ENCODE measurements at places on chromosomes 16 and 17.

DNA sequence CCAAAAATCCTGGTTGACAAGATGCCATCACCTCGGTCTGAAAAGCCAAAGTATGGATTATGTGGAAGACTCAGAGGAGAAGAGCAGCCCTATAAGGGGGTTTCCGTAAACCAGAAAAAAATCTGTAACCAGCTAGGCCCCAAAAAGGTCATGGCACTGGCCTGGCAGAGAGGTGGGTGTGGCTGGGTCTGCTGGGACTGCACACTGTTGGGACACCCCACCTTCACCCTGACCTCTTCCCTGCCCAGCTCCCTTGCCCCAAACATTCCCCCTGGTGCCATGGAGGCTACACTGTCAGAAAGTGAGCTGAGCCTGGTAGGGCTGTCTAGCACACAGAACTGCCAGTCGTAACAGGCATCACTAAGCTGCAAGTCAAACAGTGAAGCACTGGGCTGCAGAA is 6.5 kb downstream of the SLC47A2 start:
- DNase-seq: no peak

- peak; percentile 16 for DNase-seq
These were observed 1.2 kb upstream of the SPAG9 start for GRCh38 chr17:51121620-51122472.

- no peak for DNase-seq
These were observed at the start of gene KRTAP29-1 for GRCh38 chr17:41301916-41302901. TSS of gene KRTAP29-1 (minus strand) at chr17:41302851. CDS start at chr17:41302851, 0 bp downstream.

GRCh38 chr16:50299508-50300105 is 33.3 kb downstream of the ADCY7 start:
- DNase-seq: no peak

DNA sequence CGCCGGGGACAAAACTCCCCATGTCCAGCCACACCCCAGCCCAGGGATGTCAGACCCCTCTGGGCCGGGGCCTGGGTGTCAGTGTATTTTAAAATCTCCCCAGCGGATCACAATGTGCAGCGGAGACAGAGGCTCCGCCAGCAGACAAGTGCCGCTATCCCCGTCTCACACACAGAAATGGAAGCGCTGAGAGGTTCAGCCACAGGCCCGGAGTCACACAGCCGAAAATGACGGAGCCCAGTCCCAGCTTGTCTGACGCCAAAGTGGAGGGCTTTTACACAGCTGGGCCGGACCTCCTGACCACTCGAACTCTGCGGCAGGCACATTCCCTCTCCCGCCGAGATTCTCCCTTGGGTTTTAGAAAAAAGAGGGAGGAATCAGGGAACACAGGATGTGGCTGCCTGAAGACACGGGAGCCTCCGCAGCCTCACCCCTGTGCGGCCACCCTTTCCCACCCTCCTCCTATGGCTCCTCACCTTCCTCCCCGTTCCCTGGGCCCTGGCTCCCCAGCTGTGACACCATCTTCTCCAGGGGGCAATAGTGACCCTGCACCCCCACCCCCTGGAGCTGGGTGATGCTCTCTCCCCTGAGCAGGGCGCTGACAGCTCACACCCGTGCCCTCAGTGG is 6.8 kb upstream of the OSGIN1 start:
- no peak for DNase-seq

GRCh38 chr17:29664743-29665480 is 42.2 kb upstream of the CORO6 start:
- no peak for DNase-seq

GRCh38 chr17:74480290-74480689 is 13.9 kb downstream of the CD300A start:
- no peak for DNase-seq

DNA sequence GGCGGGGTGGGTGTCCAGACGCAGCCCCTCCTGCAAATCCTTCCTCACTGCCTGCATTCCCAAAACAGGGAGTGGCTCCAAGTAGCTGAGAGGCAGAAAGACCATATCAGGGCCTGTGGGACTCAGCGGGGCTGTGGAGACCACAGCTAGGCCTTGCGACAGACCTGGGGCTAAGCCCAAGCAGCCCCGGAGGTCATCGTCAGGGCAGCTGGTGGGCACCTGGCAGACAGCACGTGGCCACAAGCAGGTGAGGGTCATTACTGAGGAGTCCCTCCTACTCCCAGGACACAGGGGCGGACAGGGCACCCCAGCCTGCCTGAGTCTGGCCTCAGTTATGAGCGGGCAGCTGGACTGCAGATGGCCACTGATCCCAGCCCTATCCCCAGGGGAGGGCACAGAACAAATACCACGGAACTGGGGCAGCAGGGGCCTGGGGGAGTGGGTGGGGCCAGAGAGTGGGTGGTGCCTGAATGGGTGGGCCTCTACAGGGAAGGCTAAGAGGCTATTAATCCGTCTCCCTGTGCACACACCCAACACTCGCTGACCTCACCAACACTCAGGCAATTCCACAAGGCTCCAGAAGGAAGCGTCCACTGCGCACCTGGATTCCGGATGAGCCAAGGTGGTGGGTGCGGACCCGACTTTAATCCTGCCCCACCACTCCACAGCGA is 8.5 kb downstream of the HS3ST6 start:
- no peak for DNase-seq

GRCh38 chr17:51997723-51998122 is 160.8 kb downstream of the CA10 start:
- no peak for DNase-seq

DNA sequence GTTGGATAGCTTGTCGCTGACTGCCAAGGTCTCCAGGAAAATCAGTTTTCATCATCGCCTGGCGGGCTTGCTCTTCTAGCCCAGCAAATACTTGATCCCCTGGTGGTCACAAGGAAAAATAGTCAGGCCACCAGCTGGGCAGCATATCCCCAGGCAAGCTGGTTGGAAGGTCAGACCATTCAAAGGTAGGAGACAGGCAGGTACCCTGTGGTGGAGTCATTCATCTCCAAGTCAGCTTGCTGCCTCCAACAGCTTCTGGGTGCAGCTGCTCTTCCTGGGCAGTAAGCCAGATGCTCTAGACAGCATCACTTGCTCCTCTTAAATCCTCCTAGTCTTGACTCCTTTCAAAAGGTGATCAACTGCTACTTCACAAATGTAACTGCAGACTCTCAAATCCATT is 16.0 kb downstream of the ZNF821 start:
- no peak for DNase-seq

GRCh38 chr16:68365167-68365817 is 54.5 kb downstream of the PRMT7 start:
- DNase-seq: no peak

DNA sequence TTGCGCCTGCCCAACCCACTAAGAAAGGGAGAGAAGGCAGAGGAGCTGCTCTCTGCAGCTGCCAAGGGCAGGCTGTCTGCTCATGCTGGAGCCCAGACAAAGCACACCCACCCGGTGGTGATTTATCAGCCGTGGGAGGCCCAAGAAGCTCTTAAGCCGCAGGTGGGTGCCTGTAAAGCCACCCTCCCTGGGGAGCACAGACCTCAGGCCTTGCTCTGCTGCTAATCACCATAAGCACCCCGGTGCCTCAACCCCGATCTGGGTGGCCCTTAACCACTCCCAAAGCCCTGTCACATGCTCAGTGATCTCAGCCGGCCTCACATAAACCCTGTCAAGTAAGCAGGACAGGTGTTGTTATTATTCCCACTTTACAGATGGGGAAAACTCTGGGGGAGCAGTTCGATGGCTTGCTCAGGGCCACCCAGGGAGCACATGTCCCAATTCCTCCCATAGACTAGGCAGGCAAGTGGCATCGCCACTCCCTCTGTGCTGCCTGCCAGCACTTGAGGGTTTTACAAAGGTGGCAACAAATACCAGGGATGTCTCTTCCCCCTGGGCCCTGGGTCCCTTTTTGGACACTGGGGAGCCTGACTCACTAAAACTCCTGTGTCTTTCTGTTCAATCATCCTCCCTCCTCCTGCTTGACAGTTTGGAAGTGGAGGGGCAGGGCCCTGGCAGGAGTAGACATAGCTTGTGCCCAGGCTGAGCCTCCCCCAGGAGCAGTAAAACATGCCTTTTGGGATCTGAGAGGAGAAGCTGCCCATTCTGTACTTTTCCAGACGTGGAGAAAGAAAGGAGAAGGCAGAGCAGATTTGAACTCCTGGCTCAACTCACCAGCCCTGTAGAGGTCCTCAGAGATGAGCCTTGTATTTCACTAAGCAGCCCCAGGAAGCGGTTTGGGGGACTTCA is 299.3 kb downstream of the SOX9 start:
- DNase-seq: no peak

DNA sequence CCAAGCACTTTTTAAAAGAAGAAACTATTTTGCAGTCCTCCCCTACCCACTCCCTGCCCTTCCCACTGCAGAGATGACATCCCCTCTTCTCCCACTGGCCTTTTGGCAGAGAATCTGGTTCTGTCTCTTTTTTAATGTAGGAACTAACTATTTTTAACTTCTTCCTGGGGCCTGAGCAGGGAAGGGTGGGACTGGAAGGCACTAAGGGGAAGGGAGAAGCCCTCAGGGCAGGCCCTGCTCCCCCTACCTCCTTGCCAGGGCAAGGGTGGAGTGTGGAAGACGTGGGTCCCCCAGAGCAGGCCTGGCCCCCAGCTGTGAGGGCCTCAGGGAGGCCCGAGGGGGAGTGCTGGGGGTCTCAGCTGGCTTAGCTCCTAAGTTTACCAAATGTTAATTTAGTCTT is 19.5 kb downstream of the UNC13D start:
- DNase-seq: no peak

- DNase-seq: no peak
These were observed 1.9 kb upstream of the SNAI3 start for GRCh38 chr16:88688013-88688778.

DNA sequence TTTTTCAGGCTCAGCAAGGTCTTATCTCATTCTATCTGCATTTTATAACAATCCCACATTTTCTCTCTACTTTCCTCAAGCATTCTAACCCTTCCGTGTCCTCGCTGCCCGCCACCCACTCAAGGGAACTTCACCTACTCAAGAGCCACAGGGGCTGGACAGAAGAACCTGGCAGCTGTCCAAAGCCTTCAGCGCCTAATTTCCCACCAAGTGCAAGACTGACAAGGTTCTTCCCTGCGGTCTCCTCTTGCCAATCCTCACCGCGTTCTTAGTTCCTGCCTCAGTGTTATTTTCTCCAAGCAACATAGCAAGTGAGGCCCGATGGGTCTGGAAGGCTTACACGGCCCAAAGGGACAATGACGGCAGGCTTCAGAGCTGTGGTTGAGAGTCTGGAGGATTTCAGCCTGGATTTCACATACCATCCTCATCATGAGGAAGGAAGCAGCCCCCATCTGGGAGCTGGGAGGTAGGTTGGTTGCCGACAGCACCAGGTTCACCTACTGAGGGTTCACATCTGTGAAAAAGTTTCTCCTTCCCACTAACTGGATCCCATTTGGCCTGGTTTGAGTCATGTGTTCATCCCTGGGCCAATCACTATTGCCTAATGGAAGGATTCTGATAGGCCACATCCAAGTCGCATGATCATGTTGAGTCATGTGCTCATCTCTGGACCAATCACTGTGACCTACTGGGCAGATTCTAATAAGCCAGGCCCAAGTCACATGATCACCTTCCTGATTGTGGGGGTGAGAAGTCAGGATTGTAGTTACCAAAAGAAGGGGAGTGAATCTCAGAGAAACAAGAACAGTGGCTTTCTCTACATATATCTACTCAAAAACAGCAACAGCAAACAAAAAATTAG is 108.2 kb downstream of the N4BP1 start:
- DNase-seq: no peak

DNA sequence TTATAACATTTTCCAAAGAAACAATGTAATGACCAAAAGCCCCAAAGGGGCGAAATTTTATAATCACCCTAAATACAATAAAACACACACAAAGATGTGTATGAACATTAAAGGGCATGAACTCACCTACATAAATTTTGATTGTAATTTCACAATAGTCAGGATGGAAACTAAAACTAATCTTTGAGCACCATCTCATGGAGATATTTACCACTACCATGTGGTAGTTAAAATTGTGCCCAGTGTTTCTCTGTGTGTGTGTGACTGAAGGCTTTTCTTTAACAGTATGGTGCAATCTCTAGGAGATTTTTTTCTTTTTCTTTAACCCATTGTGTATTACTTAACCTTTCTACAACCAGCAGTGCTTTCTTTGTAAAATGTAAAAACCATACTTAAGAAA is 19.7 kb upstream of the MEIOC start:
- no peak for DNase-seq

DNA sequence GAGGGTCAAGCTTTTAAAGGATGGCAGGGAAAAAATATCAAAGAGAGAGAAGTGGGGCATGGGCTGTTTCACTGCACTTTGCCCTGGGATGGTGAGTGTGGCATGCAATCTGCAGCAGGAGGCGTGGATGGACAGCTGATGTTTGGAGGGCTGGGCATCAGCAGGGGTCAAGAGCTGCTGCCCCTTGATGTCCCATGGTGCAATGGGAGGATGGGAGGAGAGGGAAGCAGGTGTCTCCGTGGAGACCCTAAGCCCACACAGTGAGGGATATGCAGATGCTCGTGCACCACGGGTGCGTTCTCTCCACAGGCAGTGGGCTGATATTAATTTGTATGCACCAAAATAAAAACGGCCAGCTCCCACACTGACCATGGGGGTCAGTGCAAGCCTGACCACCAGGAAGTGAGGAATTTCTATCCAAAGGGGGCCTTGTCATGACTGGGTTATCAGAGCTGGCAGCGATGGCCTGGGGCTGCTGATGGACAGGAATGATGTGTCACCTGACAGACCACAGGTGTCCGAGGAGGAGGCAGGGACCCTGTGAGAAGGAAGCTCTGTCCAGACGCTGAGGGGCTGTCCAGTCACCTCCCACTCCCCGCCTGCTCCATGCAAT is 183.6 kb downstream of the IRF8 start:
- DNase-seq: no peak

DNA sequence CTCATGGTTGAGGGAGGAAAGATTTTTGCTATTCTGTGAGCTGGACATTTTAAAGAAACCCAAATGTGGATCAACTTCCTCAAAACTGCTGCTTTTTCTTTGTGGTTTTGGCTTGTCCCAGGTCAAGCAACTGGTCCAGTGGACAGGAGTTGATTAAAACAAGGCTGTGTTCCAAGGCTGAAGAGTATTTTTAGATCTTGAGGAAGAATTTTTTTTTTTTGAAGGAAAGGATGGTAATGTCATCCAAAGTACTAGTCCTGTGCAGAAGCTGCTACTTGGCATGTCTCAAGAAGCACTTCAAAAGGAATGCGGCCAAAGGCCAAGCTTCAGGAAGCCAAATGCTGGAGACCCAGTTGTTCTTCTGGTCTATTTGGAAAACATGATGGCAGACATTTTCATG is 8.0 kb upstream of the MYH2 start:
- no peak for DNase-seq

Measured in activated gamma-delta T cell (primary cell).